NCI-H187 treated with DMSO at 0.1 percent for 48 hours (cell line): ENCODE measurements at places on chromosomes 4 and X.

- DNase-seq, result no peak
Measured at GRCh38 chr4:38562751-38563198, 101.2 kb upstream of the KLF3 start.

- no peak for DNase-seq
Measured at GRCh38 chrX:13742397-13743176, 8.0 kb downstream of the OFD1 start.

- DNase-seq, result no peak
Measured at GRCh38 chr4:174292473-174292872, 8.8 kb downstream of the CEP44 start.

GRCh38 chrX:19627081-19627480 is 111.8 kb upstream of the MAP3K15 start:
- no peak for DNase-seq

- no peak for DNase-seq
Measured at GRCh38 chrX:117788339-117788738, 328.3 kb downstream of the KLHL13 start.

DNA sequence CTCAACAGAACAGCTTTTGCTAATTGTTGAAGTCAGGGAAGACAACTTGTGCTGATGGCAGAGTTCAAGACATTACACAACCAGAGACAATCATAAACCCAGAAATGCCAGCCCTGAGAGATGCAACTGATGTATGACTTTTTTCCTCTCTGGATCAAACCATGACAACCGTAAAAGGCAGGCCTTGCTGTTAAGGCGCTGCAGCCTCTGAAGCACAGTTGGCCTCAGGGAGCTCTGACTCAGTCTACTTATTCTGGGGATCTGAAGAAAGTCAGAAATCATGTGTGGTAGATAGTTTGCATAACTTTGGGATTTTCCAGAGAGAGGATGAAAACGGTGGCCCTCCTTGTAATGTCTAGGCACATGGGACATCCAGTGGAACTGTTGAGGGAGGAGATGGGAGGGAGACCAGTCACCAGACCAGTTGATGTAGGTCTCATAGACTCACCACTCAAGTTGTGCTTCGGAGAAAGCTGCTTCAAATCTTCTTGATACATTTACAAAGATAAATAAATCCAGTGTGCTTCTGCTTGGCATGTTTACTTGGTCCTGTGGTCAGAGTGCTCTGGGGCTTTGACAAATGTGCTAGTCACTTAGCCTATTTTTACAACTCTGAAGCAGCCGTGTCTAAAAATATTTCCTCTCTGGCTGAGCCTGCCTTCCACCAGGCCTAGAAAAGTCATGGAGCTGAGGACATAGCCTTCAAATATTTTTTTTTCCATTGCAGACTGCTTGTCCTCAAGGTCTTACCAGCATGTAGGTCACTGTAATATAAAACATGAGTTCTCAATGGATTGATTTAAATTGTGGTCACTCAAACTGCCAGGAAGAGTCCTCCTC is 7.5 kb downstream of the HADH start:
- no peak for DNase-seq

GRCh38 chrX:42943051-42943974 is 165.3 kb upstream of the PPP1R2C start:
- no peak for DNase-seq

DNA sequence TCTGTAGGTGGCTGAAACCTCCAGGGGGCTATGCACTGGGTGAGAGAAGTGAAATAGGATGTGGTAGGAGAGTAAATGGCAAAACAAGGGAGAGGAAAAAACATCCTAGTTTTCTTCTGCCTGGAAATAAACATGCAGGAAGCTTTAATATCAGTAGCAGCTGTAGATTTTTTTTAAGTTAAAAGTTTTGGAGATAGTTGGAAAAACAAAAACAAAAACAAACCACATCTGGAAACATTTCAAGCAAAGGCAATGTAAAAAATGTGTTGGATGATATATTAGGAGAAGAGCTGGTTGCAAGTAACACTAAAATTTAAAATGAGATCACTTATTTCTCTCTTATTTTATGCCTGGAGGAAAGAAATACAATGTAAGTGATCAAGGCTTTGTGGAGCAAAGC is 388.0 kb downstream of the SPRY1 start:
- no peak for DNase-seq

- DNase-seq, result peak; percentile 3
Measured at GRCh38 chr4:51895816-51896408, 53.0 kb downstream of the DCUN1D4 start.

- no peak for DNase-seq
Measured at GRCh38 chrX:48540028-48540375, 488 bp downstream of the TBC1D25 start.

- no peak for DNase-seq
Measured at GRCh38 chr4:150316332-150317205, 238.3 kb downstream of the DCLK2 start.

DNA sequence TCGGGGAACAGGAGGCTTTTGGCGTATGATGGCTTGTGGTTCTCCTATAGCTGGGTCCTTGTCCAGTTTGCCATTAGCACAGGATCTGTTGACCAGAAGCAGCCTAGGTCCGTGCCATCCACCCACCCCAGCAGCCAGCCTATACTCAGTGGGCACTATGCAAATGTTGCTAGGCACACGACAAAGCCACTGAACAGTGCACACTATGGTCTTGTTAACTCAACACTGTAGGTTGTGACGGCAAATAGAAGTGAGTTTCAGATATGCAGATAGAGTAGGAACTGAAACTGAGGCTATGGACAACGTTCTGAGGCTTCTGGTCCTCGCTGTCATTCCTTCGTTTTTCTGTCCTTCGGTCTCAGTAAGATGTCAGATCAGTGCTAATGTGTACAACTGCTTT is 541.3 kb upstream of the TENM3 start:
- no peak for DNase-seq

DNA sequence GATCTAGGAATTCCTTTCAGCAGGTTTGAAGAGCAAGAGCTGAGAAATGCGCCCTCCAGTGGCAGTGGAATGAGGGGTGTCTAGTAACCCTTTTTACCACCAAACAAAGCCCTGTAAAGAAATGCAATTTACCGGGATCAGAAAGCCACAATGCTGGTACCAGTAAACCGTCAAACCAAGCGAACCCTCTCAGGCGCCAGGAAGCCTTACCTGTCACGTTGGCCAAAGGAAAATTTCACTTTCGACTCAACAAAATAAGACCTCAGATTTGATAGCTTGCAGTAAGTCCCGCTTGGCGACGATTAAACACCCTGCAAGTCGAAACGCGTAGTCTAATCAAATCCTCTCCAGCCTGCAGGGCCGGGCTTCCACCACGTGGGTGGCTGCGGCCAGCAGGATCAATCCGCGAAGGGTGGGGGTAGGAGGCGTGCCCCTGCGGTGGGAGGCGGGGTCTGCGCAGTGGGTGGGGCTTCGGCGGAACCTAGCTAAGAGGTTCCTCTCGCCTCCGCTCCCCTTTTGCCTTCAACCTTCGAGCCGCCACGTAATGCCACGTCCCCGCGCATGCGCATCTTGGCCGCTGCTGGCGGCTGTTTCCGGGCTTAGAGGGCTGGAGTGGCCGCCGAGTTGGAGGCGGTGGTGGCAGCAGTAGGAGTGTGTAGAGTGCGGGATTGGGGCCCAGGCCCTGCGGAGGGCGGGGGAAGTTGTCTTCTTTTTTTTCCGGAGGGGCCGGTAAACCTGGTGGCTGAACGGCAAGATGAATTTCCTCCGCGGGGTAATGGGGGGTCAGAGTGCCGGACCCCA is at the start of gene USO1:
Gene USO1, plus strand, starts transcription at position 512 of the 801 bp plus-strand sequence. Its CDS starts 243 bp downstream, at position 755.
- DNase-seq, result peak; percentile 93

- no peak for DNase-seq
Measured at GRCh38 chr4:148044089-148044911, 312.4 kb downstream of the ARHGAP10 start.

DNA sequence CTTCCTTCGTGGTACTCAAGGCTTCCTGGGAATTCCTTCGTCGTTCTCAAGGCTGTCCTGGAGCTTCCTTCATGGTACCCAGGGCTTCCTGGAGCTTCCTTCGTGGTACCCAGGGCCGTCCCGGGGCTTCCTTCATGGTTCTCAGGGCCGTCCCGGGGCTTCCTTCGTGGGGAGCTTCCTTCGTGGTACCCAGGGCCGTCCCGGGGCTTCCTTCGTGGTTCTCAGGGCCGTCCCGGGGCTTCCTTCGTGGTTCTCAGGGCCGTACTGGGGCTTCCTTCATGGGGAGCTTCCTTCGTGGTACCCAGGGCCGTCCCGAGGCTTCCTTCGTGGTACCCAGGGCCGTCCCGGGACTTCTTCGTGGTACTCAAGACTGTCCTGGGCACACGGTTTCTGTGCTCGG is 339.6 kb upstream of the FAT1 start:
- no peak for DNase-seq

DNA sequence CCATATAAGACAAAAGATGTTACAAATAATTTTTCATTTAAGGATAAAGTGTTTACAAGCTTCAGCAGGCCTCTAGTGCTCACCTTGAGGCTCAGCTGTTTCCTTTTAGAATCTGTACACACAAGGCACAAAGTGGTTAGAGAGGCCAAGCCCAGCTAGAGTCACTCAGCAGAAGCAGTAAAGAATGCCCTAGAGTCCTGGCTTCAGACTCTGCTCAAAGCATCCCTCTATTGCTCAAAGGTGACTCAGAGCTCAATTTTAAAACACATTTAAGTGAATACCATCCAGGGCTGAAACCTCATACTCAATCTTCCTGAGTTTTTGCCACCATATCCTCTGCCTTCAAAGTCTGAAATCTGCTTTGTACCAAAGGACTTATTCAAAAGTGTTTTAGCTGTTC is 22.6 kb upstream of the PHF8 start:
- DNase-seq, result no peak

DNA sequence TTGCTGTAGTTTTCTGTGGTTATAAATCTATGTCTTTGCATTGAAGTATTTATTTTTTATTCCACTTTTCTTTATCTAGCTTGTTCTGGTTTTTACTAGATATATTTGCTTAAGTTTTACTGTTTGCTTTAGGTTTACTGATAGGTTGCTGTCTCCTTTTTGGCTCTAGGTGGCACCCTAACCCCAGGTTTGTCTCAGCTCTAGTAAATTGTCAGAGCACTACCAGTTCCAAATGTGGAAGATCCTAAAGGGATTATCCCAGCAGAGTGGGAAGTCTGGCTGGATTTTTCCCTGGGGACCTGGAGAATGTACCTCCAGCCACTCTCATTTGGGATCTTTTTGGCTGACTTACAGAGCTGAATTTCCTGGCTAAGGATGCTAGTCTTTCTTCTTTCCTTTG is 106.1 kb downstream of the PBDC1 start:
- no peak for DNase-seq

- no peak for DNase-seq
Measured at GRCh38 chr4:83248486-83248885, 36.1 kb downstream of the COQ2 start.

DNA sequence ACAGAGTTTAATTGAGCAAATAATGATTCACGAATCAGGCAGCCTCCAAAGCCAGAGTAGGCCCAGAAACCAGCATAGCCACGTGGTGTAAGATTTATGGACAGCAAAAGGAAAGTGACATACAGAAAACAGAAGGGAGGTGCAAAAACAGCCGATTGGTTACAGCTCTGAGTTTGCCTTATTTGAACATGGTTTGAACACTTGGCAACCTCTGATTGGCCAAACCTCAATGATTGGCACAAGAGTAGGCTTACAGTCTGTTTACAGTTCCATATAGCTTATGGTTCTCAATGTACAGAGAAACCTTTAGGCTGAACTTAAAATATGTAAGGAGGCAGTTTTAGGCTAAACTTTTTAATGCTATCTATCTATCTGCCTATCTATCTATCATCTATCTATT is 394.8 kb downstream of the CFAP47 start:
- no peak for DNase-seq

DNA sequence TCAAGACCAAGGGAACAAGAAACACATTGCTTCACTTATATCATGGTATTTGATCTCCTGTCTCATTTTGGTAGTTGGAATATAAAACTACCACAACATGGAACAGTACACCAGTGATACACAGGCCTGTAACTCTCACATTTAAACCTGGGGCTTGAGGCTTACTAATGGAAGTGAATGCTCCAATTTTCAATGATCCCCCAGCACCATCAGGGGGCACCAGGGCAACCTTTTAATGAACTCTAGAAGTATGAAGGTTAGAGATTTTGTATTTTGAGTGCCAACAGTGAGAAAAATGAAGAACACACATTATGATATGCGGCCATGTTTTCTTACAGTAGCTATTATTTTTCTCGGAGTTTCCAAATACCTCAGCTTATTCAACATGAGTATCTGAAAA is 50.7 kb downstream of the C4orf33 start:
- no peak for DNase-seq
